ENCODE measurements at places on chromosomes 13 and 19.

DNA sequence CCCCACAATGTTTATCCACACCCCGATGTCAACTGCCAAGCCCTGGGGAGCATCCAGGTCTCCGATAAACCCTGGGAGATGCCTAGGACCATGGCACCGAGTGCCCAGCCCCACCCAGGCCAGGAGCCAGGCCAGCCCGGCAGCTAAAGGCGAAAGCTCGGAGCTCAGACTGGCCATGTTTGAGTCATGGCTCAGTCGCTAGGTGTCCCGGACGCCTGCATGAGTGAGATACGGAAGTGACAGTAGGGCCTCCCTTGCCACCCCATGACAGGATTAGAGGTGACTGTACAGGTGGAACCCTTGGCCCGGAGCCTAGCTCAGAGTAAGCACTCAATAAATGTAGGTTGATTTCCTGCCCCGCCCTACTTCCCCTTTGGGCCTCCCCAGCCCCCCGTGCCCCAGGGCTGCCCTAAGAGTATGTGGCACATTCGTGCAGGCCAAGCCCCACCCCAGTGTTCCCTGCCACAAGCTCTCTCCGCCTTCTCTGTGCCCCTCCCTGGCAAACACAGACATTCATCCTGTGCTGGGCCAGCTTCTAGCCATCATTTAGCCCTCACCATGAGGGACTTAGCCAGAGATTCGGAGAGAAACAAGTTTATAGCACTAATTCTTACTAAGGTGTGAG, 5.8 kb upstream of the TPM4 start:
- DNase-seq = no peak

DNA sequence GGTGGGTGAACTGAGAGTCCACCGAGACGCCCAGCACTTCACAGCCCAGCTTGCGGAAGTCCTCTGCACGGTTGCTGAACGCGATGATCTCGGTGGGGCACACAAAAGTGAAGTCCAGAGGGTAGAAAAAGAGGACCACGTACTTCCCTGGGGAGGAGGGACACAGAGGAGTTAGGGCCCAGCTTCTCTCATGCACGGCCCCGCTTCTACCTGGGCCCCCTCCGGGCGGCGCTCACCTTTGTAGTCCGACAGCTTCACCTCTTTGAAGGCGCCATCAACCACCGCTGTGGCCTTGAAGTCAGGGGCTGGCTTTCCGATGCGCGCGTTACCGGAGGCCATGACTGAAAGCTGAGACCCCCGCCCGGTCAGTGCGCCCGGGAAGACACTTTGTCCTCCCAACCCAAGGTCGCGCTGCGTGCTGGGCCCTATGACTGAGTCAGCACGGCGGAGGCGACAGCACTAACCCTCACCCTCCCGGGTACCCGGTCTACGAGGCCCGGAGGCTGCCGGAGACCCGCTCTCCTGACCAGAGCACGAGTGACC, 606 bp downstream of the PRDX2 start:
- no peak for DNase-seq

- no peak for DNase-seq
These were observed 122.5 kb upstream of the SPACA7 start for GRCh38 chr13:112253631-112254030.

DNA sequence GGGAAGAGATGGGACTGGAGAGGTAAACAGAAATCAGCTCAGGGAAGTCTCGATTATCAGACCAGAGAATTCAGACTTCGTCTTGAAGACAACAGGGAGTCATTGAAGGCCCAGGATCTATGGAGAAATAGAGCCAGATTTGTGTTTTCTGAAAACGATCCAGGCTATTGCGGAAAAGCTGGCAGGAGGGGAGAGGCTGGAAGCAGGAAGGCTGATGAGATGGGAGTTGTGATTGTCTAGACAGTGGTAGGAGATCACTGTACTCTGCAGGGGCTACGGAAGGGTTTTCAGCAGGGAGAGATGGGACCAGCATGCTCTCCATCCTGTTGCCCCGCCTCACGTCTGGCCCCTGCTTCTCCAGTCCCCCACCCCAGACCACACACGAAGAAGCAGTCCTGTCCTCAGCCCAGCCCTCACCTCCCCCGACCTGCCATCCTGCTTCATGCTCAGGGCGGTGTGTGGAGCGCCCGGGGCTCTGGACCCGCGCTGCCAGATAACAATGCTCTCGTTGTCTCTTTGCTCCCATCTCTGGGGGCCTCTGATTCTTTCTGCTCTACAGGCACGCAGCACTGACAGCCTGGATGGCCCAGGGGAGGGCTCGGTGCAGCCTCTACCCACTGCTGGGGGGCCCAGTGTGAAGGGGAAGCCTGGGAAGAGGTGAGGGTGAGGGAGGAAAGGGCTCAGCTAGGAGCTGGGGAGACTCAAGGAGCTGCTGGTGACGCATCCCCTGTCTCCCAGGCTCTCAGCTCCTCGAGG, 1.9 kb downstream of the ARHGAP33 start:
- DNase-seq = no peak

DNA sequence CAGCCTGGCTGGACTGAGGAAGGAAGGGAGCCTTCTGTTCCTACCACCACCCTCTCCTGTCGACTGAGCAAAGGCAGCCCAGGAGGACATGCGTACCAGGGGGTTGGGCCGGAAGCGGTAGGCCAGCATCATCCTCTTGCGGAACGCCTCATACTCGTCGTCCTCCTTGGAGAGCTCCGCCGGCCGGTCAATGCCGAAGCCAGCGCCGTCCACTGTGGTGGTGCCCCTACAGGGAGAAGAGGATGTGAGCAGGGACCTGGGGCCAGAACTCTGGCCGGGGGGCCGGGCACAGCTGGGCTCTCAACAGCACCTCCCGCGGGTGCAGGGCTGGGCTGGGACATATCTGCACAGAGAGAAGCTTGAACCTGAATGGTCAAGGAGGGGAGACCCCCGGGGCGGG, 3.8 kb upstream of the TM6SF2 start:
- no peak for DNase-seq

DNA sequence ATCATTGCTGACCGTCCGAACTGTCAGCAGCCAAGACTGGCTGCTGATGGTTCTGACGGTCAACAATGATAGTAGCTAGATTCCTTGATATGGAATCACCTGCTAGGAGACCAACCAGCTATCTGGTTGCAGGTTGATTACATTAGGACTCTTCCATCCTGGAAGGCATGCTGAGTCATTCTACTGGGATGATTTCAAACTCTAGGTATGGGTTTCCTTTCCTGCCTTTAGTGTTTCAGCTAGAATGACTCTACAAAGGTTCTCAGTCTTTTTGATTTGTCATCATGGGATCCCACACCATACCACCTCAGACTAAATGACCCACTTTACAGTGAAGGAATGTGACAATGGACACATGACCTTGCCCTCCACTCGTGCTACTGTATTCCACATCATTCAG, 138.1 kb upstream of the KL start:
- peak; percentile 5 for DNase-seq

DNA sequence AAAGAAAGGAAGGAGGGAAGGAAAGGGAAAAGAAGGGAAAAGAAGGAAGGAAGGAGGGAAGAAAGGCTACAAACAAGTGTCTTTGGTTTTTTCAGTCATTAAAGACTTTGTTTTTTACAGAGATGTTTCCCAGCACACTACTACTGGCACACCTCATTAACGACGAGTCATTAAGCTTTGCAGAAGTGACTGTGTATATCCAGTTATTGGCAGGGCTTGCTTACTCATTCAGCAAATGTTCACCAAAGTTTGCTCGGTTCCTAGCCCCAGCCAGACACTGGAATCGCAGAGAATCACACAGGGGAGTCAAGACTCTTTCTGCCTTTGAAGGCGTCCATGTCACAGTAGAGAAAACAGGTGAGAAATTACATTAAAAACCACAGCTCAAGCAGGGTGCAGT, 4.3 kb downstream of the NLRP12 start:
- no peak for DNase-seq

GRCh38 chr19:14412324-14412995, 6.7 kb downstream of the DDX39A start:
- DNase-seq = no peak

- DNase-seq = no peak
These were observed 147.1 kb downstream of the DNAJC15 start for GRCh38 chr13:43170506-43170905.

GRCh38 chr13:44089452-44089851, 209.7 kb downstream of the LACC1 start:
- DNase-seq = no peak

- DNase-seq = no peak
These were observed 16.3 kb downstream of the ZNF160 start for GRCh38 chr19:53086949-53087348.

DNA sequence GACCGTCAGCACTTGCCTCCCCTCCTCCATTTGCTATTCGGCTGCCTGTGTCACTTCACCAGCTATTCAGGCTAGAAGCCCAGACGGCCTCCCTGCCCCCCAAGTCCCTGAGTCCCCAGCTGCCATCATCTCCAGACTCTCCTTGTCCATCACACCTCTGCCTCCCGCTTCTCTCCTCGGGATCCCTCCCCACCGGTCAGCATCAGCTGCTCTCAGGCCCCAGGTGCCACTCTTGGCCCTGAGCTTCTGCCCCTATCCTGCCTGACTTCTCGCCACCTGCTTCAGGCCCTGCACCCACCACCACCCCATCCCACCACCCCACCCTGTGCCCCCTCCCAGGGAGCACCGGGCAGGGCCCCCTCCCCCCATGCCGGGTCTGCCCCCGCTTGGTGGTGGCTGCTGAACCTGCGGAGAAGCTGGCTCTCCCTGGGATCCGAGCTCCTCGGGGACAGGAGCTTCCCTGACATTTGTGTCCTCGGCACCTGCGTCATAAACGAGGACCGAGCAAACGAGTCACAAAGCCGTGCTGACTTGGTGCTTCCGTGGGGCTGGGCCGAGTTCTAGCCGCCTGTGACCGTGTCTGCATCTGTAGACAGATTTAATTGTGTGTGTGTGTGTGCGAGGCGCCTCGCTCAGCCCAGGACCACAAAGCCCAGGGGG, 70.3 kb upstream of the MCF2L start:
- DNase-seq = no peak

DNA sequence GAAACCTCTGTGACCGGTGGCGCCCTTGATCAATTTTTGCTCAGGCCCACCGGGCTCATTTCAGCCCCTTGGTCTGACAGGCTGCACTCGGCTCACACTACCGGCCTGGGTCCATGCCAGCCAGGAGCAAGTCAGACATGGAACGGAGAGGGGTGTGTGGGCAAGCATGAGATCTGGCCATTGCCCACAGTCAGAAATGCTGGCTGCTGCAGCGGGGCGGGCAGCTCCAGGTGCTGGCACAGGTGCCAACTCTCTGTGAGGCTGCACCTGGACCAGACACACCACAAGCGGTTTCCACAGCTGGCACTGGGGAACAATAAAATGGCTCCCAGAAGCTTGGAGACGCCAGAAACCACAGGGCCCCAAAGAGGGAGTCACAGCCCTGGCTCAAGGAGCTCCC, 43.6 kb upstream of the LPAR6 start:
- DNase-seq = no peak

DNA sequence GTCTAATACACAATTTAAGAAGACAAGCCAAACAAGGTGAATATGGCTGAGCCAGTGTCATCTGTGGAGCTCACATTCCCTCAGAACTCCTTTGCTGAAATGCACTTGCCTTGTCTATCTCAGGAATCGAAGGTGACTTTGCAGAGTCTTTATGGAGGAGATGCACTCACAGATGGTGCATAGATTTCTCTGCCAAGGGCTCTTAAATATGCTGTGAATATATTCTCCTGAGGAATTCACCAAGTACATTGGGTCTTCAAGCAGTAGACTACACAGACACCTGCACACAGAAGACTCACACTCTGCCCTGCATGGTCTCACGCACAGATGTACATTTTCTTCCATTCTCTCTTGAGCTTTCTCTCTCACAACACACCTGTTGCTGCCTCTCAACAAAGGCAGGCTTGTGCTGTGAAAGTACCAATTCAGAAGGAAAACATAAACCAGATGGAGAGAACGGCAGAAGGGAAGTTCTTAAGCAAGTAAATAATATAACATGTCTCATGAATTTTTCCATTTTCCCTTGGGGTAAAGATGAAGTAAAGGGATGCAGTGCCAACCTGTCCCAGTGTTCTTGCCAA, 174.7 kb downstream of the DLEU7 start:
- DNase-seq = no peak

DNA sequence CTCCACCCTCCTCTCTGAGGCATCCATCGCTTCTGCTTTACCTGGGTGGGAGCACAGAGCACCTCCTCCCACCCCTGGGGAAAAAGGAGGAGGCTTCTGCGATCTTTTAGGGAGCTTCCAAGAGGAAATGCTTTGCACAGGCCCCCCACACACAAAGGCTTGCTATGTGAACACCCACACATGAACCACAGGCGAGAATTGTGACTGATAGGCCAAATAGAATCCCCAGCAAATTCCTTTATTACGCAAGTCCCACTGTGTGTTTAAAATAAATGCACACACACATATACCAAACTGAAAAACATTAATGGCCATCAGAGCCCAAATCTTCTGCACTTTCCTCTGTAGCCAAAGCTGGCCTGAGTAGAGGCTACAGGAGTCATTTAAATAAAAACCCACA, 50.6 kb downstream of the HSPH1 start:
- DNase-seq = no peak

DNA sequence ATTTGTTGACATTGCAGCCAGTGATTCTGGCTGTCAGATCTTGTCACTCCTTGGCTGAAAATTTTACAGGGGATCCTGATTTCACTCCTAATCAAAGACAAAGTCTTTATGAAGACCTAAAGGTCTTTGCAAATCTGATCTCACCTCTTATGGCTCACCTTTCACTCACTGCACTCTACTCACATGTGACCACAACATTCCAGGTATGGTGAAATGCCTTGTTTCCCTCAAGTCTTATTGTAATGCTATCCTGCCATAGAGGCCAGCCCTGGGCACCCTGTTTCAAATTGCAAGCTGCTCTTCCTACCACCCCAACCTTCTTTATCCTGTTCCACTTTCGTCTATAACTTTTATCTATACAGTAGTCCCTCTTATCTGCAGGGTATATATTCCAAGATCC, 200.1 kb downstream of the NDFIP2 start:
- DNase-seq = no peak

- DNase-seq = no peak
These were observed 1.9 kb upstream of the SELENOW start for GRCh38 chr19:47776568-47776967.

DNA sequence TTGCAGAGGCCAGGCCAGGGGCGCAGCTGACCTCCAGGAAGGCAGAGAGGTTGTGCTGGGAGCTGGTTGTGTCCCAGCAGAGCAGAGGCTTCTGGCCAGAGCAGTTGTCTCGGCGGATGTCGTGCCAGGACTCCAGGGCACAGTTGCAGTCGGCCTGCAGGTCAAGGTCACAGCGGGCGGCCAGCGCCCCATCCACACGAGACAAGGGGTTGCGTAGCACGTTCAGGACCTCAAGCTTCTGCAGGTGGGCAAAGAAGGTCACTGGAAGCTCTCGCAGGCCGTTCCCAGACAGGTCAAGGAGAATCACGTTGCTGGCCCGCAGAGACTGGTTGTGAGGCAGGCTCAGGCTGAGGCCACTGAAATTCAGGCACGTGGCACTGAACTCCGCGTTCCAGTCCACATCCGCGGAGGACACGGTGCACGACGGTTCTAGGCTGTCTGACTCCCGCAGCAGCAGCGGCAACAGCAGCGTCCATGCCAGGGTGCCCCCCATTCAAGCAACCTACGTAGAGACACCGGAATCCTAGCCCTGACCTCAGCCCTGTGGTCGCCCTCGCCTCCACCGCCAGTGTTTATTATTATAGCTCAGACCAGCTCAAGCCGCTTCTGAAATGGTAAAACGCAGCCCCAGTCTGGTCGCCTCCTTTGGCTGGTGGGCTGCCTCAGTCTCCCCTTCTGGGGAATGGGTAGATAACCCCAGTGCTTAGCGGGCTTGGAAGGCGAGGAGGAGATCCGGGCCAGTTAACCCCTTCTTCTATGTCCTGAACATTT, 766 bp downstream of the LRRC25 start:
- DNase-seq = no peak

- DNase-seq = no peak
These were observed 38.6 kb upstream of the ZNF30 start for GRCh38 chr19:34888091-34888490.

- DNase-seq = no peak
These were observed 146.8 kb downstream of the ABCC4 start for GRCh38 chr13:95154413-95154886.
